Kidney tubule cell (primary cell): ENCODE measurements at places on chromosomes 2 and 18.
A peak's percentile ranks its signal among the peaks of the same experiment; 100 is the strongest.

GRCh38 chr2:172751564-172751963 is 15.9 kb downstream of the RAPGEF4 start:
- no peak for DNase-seq

GRCh38 chr2:166239548-166239947 is 111.7 kb upstream of the SCN1A start:
- DNase-seq = peak; percentile 89

GRCh38 chr2:196208915-196209314 is 37.5 kb upstream of the STK17B start:
- peak; percentile 9 for DNase-seq

- DNase-seq = no peak
Measured at GRCh38 chr2:42913280-42913878, 121.0 kb upstream of the HAAO start.

DNA sequence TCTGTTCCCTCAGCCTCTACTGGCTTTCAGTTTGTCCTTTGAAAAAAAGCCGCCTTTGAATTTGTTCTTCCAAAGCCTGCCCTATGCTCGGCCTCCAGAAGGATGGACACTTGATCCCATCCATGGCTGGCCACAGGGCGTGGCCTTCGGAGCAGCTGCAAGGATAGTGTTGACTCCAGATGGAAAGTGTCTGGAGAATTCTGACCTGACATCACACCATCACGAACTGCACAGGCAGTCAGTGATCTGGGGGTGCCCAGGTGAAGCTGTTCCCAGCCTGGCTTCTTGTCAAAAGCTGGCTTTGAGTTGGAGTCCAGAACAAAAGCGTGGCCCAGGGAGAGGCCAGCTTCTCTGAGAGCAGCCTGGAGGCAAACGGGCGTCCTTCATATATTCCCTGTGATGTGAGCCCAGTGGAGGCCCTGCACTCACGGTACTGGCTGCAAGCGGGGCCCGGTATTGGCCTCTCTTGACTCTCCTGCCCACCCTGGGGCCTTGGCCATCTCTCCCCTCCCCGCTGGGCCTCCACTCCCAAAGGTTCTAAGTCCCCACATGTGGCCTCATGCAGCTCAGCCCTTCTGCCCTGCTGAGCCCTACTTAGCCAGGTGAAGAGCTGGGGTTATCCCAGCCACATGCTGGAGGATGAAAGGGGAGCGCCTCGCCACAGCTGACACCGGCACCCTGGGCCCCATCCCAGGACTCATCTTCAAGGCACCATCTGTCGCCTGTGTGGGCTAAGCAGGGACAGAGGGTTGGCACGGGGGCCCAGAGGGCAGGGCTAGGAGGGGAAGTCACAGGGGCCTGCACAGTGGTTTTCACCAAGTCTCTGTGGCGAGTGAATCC is 20.4 kb upstream of the ATOH8 start:
- no peak for DNase-seq

DNA sequence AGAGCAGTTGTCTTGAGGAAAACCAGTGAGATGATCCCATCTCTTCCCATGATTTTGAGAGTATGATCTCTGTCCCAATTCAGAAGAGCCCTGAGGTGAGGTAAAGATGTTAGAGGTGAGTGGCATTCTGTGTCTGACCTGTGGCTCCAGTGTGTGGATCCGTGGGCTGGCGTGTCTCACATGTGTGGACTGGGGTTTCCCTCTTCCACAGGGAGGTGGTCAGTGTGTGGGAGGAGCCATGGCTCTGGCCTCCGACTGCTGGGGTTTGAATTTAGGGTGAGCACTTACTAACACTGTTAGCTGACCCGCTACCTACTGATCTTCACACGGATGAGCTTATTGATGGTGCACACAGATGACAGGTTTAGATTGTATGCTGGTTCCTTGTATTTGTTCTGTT is 31.2 kb downstream of the ASAP2 start:
- DNase-seq = no peak

DNA sequence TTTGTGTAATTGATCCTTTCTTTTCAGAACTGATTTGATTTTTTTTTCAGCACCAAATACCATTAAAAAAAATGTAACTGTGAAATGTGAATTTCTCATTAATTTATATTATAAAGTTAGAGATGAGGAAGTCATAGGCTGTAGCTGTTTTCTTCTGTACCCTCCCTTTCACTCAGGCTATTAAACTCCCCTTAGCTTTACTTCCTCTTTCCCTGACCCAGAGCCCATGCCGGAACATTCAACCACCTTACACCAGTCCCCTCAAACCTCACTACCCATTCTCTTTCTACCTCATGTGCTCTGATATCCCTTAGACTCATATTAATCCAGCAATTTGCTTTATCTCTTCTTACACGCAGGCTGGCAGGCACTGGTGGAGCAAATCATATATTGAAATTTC is 12.4 kb downstream of the GALNT5 start:
- DNase-seq = no peak

DNA sequence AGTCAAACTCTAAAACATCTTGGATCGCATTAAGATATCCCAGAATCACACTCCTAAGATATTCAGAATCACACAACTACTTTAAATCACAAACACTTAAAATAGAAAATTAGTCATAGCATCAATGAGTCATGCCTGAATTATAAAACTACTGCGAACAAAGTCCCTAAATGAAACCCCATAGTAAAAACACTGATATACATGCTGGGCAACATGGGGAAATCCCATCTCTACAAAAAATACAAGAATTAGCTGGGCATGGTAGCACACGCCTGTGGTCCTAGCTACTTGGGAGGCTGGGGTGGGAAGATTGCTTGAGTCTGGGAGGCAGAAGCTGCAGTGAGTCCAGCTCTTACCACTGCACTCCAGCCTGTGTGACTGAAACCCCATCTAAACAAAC is 101.7 kb downstream of the COBLL1 start:
- peak; percentile 70 for DNase-seq

- no peak for DNase-seq
Measured at GRCh38 chr2:22481486-22482259, 903.3 kb upstream of the KLHL29 start.

GRCh38 chr2:138276339-138276738 is 225.2 kb upstream of the SPOPL start:
- DNase-seq = peak; percentile 57

DNA sequence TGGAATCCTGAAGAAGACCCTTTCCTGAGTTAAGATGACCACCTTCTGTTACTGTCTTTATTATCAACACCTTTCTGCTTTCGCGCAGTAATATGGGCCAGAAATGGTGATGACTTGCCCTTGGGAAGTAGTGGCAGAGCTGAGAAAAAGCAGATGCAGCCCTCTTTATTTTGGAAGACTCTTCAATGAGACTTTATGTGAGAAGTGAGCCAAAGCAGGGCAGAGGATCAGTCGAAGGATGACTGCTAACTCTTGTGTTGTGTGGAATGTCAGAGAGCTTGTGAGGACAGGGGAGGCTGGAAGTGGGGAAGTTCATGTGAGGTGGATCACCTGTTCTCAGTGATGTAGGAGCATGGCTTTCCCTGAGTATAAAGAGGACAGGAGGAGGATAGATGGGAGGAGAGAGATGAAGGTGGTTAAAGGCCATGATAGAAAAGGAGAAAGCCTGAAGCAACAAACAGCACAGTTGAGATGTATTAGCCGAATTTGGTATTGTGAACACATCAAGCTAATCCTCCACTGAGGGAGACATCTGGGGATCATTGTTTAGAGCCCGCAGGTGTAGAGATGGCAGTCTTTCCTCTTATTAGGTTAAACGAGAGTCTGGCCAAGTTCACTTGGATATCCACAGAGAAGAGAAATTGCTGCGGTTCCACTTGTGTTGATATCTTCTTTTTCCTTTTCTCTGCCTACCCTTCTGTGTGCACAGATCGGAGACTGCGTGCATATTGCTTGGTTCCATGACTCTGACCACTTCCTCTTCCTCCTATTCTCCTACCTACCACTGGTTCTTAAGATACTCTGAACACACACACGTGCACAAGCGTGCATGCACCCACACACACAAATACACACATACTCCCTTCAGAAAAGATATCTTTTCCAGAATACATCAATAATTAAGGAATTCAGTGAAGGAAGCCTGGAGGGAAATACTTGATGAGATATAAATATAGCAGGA is 67.4 kb downstream of the SLC9A2 start:
- no peak for DNase-seq

GRCh38 chr2:128563348-128563687 is 244.7 kb upstream of the HS6ST1 start:
- no peak for DNase-seq
